ENCODE measurements at places on chromosomes 13 and 19.
A peak's percentile ranks its signal among the peaks of the same experiment; 100 is the strongest.

DNA sequence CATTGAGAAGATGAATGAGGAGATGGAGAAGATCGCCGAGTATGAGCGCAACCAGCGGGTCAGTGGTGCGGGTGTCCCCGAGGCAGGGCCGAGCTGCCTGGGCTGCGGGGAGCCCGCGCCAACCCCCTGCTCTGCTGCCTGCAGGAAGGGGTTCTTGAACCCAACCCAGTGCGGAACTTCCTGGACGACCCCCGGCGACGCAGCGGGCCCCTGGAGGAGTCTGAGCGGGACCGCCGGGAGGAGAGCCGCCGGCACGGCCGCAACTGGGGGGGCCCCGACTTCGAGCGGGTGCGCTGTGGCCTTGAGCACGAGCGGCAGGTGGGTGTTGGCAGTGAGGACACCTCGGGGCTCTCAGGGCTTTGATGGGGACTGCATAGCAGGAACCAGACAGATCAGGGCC, 8.3 kb downstream of the CCDC9 start:
- no peak for DNase-seq

DNA sequence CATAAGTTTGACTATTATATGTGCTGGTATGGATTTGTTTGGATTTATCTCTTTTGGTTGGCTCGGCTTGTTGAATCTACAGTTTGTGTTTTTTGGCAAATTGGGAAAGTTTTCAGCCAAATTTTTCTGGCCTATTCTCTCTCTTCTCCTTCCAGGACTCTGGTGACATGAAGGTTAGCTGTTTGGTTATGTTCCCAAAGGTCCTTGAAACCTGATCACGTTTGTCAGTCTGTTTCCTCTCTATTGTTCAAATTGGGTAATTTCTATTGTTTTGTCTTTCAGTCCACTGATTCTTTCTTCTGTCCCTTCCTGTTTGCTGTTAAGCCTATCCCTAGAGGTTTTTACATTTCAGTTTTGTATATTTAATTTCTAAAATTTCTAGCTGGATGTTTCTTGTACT, 81.5 kb upstream of the SHISA2 start:
- DNase-seq, result no peak

DNA sequence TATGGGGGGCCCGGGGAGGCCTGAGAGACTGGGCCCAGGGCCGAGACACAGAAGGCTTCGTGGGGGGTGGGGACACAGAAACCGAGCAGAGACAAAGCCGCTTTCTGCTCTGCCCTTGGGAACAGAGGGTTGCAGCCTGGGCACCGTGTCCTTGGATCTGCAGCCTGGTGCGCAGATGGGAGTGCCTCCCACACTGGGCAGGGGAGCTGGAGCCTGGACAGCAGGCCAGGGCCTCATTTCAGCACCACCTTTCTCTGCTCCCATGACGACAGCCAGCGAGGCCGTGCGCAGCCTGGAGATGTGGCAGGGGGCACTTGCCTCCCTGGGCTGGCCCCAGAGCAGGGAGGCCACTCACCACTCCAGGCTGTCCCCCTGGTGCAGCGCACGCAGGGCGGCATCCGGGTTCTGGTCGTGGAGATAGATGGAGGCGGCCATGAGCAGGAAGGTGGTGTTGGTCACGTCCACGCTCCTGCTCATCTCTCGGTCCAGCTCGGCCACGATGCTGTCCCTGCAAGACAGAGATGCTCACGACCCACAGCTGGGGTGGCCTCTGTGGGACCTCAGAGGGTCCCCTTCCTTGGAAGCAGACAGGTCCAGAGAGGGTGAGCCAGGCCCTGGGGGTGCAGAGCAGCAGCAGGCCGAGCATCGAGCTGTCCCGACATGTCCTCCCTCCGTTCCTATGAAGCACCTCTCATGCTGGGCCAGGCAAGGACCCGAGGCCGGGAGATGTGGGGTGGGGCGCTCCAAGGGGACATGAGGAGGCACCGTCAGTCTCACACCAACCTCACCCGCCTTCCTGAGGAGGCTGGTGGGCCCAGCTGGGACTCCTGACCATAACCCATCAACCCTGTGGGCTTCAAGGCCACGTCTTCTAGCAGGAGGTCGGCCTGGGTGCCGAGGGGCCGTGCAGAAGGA, 10.9 kb upstream of the CERS1 start:
- no peak for DNase-seq

- DNase-seq, result no peak
Measured at GRCh38 chr19:869245-870177, 10.0 kb downstream of the CFD start.

- no peak for DNase-seq
Measured at GRCh38 chr19:43105496-43105895, 23.0 kb upstream of the PSG2 start.

GRCh38 chr13:21846605-21847004, 175.7 kb downstream of the FGF9 start:
- no peak for DNase-seq

DNA sequence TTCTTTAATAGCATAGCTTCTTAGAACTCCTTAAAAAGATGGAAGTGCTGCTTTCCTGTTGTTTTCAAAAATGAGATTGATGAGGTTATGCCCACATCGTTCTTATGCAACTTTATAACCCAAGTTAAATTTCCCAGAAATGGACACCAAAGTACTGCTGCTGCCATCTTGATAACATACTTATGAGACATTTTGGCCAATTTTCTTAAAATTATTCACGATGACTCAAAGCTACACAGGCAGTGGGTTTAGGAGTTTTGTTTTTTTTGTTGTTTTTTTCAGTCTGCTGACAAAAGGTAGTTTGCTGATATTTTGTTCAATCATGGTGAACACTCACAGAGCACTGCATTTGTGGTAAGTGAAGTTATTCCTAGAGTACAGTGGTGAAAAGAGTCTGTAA, 54.9 kb upstream of the RFC3 start:
- DNase-seq, result no peak

DNA sequence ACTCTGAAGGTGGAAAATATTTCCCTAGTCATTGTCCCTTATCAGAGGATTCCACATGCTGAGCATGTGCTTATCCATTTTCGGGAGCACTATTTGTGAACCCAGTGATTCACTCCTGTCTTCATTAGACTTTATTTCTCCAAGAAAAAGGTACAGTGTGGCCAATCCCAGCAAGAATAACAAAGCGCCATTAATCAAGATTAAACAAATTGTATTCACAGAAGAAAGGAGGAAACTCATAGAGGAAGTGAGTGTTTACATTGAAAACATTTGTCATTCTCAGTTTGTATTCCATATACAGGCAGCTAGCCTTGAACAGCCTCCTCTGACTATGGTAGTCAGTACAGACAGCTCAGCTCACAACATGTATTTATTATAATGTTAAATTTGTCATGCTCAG, 1669.9 kb upstream of the SPRY2 start:
- DNase-seq, result no peak

DNA sequence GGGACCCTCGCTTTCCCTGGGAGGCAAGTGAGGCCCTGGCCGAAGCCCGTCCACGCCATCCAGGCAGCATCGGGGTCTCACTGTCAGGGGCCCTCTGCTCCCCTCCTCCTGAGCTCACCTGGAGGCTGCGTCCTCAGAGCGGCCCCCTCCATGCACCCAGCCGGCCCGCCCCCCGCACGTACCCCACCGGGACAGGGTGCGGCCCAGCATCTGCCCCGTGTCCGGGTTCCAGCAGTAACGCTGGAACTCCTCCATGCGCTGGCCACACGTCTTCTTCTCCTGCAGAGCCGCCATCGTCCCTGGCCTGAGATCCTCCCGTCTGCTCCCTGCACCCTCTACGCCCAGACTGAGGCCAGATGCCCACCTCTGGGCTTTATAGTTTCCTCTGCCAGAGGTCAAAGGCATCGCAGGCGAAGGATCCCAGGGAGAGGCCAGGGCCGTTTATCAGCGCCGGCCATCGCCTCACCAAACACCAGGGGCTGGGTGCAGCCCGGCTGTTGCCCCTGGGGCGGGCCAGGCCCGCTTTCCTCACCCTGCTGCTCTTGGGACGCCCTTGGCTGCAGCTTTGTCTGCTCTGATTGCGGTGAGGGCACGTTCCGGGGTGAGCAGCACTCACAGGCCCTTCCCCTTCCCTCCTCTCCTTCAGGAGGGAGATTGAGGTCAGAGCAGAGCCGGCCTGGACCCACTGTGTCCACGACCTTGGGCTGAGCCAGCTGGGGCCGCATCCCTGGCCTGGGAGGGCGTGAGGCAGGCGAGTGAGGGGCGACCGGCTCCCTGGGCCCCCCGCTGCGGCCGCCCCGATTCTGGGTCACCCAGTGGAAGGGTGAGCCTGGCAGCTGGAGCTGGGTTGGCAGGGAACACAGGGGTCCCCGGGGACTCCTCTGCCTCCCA, at the start of gene ATP4B:
Gene ATP4B, minus strand, starts transcription at position 348 of the 891 bp plus-strand sequence. Its CDS starts 54 bp downstream, at position 294.
- DNase-seq, result peak; percentile 33

DNA sequence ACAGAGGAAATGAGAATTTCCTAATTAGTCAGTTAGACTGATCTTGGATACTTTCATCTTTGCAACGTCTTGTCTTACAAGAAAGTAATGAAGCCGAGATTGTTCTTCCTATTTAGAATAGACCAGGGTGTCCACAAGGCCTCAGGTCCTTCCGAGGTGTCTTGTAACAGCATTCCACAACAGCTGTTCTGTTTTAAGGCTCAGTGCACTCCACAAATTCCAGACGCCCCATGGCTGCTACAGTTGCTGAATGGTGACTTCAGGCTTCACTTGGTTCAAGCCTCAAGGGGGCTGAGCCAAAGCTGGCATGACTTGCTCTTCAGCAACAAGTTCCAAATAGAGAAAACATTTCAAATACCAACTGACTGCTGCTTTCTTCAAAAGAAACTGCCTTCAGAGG, 143.4 kb downstream of the SHISA2 start:
- no peak for DNase-seq

DNA sequence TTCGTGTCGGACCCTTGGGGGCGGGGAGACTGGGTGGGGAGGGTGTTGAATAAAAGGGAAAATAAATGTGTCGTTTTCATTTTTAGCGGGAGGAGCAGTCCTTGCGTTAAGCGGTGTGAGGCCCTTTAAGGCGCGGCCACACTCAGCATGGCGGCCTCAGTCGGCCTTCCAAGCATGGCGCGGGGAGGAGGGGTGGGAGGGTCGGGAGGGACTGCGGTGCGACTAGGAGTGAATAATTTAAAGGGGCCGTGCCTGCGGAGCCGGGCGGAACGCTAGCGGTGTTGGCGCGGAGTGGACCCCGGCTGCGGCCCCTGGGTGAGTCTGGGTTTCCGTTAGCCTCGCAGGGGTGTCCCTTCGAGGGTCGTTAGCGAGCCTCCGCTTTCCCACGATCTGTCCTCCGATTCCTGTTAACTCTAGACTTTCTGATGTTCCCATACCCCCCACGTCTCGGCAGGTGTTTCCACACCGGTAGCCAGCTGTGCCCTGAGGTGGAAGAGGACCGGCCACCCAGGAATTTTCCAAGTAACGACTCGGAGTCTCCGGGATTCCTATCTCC, 1.5 kb upstream of the PNPLA6 start:
- DNase-seq, result peak; percentile 91

DNA sequence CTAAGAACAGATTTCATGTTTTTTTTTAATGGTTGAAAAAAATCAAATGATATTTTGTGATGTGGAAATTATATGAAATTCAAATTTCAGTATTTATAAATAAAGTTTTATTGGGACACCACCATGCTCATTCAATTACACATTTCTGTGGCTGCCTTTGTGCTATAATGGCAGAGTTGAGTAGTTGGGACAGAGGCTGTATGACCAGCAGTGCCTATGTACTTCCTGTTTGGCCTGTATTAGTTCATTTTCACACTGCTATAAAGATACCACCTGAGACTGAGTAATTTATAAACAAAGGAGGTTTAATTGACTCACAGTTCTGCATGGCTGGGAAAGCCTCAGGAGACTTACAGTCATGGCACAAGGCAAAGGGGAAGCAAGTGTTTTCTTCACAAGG, 33.6 kb downstream of the AKAP11 start:
- DNase-seq, result no peak

DNA sequence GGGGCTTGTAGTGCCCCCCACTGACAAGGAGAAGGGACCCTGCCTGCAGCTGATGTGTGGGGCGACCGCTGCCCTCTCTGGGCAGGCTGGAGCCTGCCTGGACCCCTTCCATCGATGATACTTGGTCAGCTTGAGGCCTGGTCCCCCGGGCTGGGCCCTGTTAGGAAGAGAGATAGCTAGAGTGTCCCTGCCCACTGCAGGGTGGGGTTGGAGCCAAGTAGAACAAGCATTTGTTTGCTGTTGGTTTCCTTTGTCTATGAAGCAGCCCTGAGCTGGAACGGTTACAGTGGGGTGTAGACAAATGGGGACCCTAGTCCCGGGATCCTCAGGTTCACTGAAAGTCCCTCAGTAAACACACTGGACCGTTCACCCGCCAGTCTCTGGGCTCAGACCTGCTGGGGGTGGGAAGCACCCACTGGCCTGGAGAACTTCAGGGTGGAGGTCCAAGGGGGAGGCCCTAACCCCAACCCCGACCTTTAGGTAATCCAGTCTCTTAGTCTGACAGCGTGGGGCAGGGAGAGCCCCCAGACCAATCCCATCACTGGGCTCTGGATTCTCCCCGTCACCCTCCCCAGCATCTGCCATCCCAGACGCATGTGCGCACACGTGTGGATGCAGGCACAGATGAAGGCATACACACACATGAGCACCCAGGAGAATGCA, 204.8 kb upstream of the ZNF536 start:
- DNase-seq, result peak; percentile 58

GRCh38 chr13:114102521-114103288, 29.7 kb downstream of the RASA3 start:
- no peak for DNase-seq

DNA sequence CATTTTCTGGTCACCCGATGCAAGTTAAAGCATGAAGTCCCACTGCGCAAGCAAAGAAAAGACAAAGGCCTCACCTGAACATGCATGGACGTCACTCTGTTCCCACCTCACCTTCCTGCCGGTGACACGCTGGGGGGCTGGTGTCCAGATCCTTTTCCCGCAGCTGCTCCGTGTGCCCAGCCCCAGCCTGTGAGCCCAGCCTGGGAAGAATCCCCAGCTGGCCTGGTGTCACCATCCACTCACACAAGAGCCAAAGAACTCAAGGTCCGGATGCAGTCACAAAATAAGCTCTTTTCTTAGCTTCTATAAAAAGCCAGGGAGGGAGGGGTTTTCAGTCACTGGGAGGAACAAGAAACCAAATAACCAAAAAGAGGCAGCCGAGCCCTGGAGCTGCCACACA, 249.9 kb downstream of the COL4A1 start:
- DNase-seq, result no peak

DNA sequence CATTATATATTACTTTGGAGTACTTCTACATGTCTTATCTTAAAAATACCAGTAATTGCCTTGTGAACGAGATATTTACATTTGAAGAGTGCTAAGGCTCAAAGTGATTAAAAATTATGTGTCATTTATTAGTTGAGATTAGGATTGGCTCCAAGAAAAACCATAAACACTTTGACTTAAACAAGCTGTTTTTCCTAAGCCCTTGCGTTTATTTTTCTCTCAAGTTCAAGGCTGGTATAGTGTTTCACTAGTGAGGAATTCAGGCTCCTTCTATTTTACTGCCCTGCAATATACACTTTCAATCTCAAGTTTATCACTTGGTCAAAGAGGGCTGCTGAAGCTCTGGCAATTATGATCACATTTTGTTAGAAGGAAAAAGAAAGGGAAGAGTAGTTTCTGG, 49.9 kb downstream of the UFM1 start:
- DNase-seq, result no peak
